GM12892 (cell line): ENCODE measurements at places on chromosomes 16 and 17.

DNA sequence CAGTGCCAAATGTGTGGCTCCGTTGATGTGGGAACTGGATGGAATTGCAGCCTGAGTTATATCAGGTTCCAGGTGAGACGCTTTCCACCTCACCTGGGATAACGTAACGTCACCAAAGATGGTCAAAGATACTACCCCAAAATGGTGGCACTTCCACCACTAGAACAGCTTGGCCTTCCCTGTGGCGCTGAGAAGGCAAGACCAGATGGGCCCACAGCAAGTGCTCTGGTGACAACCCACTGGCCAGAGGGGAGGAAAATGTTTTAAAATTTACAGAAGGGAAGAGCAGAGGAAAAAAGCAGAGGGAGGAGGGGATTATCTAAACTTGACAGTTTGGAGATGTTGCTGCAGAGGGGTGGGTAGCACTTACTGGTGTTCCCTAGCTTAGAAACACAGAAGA, 7.5 kb upstream of the ITGA2B start:
- DNase-seq, result no peak

DNA sequence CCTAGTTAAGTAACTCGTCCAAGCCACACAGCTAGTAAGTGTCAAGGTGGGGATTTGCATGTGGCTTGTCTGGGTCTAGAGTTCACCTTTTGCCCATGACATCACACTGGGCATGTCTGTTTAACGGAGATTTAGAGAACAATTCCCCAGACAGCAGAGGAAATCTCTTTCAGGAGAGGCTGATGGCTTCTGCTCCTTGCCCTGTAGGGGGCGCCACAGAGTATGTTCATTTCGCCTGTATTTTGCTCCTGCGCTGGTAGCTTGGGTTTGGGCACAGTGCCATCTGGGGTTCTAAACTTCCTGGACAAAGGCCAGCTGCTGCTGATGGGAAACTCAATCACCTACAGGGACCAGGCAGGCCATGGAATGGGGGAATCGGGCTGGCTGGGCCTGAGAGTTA, 20.4 kb downstream of the OTOA start:
- DNase-seq, result no peak

DNA sequence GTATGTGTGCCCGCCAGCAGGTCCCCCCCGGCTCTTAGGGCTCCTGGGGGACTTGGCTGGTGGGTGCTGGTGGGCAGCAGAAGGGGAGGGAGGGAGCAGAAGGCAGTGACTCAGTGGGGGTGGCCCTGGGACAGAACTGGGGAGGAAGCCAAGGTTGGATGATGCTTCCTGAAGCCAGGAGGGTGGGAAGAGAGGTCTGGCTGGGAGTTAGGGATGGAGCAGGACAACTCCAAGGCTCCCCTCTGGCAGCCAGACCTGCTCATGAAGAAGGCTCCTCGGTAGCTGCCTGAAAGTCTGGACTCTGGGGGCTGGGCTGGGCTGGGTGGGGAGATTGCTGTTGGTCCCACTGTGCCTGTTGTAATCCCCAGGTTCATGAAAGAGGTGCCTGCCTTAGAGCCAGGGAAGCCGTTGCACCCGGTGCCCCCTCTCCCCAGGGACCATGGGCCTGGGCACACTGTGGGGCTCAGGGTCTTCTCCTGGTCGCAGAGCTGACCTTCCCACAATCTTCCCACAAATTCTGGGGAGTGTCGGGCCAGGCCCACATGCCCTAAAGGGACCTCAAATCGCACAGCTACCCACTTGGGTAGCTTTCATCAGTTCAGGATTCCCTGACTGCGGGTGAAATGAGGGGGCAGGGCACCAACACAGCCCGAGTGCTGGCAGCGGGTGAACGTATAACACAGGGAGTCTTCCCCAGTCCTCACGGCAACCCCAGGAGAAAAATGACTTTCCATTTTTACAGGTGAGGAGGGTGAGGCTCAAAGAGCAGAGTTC, 1.1 kb upstream of the PLEKHG4 start:
- DNase-seq, result no peak

DNA sequence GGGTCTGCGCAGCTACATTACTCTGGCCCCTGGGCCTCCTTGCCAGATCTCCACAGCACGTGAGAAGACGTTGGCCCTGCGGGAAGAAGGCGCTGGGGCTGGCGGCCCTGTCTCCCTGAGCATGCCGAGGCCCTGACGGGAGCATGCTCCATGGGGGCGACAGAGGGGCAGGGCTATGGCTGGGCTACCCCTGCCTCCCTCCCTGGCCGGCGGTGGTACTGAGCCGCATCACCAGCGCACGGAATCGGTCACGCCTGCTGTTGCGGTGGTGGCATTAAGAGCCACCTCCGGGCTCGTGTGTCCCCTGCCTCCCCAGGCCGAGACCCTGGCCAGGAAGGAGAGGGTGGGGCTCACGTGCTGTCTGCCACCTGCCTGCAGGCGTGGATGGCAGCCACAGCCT, 28.1 kb downstream of the MAPK8IP3 start:
- no peak for DNase-seq

GRCh38 chr17:53724726-53725125, 98.0 kb upstream of the KIF2B start:
- DNase-seq, result no peak

GRCh38 chr17:41067281-41067680, 1.6 kb upstream of the KRTAP2-4 start:
- no peak for DNase-seq

DNA sequence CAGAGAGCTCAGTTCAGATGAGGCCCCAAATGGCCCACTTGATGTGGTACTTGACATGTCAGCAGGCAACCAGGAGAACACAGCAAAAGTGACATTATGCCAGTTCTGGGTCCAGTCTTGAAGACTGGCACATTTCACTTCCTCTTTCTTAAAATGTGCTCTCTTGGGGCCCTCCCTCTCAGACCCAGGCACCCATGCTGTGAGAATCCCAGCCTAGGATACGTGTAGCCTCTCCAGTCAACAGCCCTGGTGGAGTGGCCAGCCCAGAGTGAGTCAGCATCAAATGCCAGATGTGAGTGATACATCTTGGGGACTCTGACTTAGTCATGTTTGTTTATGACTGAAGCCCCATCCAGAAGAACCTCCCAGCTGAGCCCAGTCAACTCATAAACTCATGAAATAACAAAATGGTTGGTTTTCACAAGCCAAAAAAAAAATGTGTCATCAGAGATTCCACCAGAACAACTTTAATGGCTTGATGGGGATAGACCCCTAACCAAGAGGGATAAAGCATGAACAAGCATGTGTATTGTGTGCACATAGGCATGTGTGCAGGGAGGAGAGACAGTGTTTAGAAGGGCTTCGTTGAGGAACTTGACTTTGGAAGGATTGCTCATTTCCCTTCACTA, 82.5 kb upstream of the TNRC6C start:
- no peak for DNase-seq

DNA sequence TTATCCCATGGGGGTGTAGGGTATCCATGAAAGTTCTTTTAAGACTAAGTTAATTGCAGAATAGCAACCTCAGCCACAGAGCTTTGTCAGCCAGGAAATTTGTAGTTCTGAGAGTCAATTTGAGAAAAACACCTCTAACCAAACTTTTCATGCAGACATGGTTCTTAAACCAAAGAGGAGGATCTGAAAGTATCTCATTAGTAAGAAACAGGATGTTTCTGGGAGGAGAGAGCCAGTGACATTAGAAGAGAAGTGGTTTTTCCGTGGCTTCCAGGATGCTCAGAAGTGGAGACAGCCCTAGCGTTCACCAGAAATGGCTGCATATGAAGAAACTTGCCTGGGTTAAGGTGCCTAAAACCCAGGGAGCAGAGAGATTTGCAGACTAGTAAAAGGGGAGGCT, 7.9 kb downstream of the GNAO1 start:
- no peak for DNase-seq

GRCh38 chr17:46783031-46783593, 35.4 kb downstream of the WNT3 start:
- no peak for DNase-seq

DNA sequence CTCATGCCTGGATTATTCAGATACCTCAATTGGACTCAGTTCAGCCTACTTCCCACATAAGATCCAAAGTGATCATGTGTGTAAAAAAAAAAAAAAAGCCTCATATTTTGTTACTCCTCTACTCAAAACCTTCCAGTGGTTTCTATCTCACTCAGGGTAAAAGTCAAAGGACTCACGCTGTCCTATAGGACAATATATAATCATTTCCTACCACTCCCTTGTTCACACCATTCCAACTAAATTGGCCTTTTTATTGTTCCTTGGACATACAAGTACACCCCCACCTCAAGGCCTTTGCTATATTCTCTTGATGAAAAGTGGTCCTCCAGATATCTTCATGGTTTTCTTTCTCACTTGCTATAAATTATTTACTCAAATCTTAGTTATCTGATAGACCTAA, 99.2 kb downstream of the USP32 start:
- DNase-seq, result no peak

DNA sequence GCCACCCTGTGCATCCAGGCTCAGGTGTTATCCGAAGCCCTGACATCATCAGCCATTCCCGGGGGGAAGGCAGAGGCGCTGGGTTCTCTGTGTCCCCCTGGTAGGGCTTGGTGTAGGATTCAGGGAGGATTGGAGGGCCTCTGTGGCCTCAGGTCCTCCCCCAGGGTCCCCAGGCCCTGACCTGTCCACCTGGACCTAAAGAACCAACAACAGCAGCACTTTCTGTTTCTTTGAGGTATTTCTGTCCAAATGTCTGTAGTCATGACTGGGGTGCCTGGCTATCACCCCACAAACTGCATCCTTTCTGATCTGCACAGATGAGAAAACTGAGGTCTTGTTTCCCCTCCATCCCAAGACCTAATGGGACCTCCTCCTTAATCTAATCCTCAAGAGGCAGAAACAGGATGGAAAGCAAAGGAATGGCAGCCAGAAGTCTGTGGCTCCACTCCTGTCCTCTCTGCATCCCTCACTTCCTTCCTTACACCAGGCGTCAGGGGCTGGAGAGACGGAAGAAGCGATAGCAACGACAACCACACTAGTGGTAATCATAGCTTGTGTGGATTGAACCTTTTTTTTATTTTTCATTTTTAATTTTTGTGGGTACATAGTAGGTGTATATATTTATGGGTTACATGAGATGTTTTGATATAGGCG, 11.8 kb downstream of the NLRC5 start:
- DNase-seq, result no peak

GRCh38 chr16:81417210-81417609, 27.4 kb upstream of the CMIP start:
- no peak for DNase-seq

DNA sequence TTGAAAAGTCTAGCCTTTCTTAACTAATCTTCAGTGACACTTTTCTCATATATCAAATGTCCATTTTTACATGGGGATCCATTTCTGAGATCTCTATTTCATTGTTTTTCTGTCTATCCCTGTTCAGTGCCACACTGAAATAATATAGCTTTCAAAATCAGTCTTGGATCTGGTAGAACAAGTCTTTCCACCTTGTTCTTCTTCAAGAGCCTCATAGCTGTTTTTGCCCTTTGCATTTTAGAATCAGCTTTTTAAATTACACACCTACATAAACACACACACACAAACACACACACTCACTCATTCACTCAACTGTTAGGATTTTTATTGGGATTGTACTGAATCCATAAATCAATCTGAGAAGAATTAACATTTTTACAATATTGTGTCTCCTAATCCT, 19.2 kb downstream of the GSDMB start:
- no peak for DNase-seq

- no peak for DNase-seq
Measured at GRCh38 chr17:31724619-31725018, 134.4 kb downstream of the COPRS start.

GRCh38 chr16:53061701-53062159, 6.9 kb downstream of the CHD9 start:
- no peak for DNase-seq

GRCh38 chr16:67673712-67674580, 7.3 kb downstream of the C16orf86 start:
- DNase-seq, result no peak

GRCh38 chr17:47305302-47305923, 18.3 kb upstream of the EFCAB13 start:
- DNase-seq, result no peak

- DNase-seq, result no peak
Measured at GRCh38 chr17:39652587-39653315, 12.4 kb upstream of the TCAP start.

DNA sequence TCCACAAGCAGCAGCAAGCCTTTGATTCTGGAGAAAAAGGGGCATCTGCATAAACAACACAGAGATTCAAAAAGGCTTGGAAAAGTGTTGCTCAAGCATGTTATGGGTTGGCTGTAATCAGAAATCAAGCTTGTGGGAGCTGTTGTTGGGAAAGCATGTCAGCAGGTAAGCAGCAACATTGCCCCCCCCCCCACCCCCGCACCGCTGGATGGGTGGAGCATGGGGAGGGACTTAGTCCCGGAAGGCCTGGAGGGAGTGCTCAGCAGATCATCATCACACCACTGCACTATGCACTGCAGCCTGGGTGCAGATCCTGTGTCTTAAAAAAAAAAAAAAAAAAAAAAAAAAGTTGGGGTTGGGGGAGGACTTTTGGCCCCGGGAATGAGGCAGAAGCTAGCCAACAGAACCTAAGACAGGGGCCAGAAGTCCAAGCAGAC, 16.8 kb upstream of the AKAP1 start:
- no peak for DNase-seq

- no peak for DNase-seq
Measured at GRCh38 chr16:57564571-57565270, 22.3 kb downstream of the ADGRG5 start.

GRCh38 chr16:71630808-71631207, 4.8 kb downstream of the MARVELD3 start:
- DNase-seq, result no peak

- no peak for DNase-seq
Measured at GRCh38 chr16:49000594-49000993, 281.0 kb downstream of the CBLN1 start.

DNA sequence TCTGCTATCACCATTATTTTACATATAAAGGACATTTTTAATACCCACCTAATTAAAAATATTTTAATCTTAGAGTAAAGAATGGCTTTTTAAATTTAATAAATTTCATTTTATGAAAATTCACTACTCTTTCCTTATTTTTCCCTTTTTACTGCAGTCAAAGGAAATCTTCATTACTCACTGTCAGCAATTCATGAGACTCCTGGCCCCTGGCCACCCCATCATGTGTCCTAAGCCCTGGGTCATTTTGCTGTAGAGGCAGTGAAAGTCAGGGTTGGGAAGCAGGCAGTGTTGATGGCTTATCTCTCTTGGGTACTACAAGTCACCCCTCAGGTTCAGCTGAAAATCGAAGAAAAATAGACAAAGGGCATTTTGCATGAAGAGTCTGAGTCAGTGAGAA, 468.6 kb upstream of the CCL2 start:
- no peak for DNase-seq

GRCh38 chr16:4852221-4852872, 5.1 kb downstream of the UBN1 start:
- no peak for DNase-seq

GRCh38 chr17:7043182-7043496, 753 bp downstream of the SLC16A11 start:
- DNase-seq, result no peak

- DNase-seq, result no peak
Measured at GRCh38 chr16:12999368-12999767, 98.0 kb downstream of the SHISA9 start.
